ENCODE measurements at places on chromosomes 16 and 17.

- no peak for DNase-seq
Measured at GRCh38 chr16:85258166-85258565, 145.9 kb upstream of the CIBAR2 start.

DNA sequence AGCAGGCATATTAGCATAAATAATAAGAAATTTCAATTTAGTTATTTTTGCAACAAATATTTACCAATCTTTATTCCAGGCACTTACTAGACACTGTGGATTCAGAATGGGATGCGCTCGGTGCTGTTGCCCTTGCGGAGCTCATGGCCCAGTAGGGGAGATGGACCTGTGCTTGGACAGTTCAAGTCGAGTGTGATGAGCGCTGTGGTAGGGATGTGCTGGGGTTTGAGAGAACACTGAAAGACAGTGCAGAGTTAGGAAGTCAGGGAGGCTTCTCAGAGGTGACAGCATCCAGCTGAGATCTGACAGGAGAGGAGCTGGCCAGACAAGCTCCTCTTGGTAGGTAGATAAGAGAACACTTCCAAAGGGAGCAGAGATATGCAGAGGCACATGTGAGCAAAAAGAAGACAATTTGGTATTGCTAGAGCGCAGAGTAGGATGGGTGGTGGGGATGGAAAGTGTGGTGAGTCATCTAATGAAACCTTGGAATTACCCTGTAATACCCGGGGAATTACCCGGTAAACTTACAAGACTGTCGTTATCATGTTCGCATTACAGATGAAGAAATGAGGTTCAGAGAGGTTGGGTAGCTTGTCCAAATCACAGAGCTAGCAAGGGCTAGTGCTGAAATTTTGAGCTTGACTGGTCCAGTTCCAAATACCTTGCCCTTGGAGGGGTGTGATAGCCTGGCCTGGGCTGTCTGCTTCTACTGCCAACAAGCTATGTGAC, 298.1 kb upstream of the N4BP1 start:
- DNase-seq = no peak

DNA sequence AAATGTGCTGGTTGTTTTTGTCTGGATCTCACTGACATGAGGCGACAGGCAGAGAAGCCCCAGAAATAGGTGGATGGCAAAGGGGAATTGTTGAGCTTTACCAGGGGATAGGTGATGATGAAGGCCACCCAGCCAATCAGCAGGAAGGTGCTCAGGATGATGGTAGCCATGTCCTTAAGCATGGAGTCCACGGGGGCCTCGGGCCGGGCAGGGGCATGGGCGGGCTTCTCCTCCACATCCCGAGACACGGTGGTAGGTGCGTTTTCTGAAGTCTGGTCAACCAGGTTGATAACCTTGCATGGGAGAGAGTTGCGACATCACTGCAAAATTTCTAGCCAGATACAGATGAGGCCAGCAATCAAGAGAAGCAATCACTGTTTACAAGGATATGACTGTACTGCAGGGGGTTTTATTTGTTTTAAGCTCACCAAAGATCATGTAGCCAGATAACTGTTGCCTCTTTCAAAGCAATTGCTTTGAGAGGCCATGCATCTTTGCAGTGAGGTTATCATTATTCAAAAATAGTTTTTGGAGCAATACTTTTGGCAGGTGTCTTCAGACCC, 37.3 kb upstream of the ICAM2 start:
- DNase-seq = no peak

- no peak for DNase-seq
Measured at GRCh38 chr16:47519546-47519945, 58.4 kb downstream of the PHKB start.

- no peak for DNase-seq
Measured at GRCh38 chr17:72393553-72393952, 272.7 kb downstream of the SOX9 start.

GRCh38 chr16:20744922-20745440, 3.4 kb upstream of the THUMPD1 start:
- DNase-seq = no peak

- DNase-seq = no peak
Measured at GRCh38 chr17:50015146-50015545, 20.1 kb upstream of the DLX3 start.

DNA sequence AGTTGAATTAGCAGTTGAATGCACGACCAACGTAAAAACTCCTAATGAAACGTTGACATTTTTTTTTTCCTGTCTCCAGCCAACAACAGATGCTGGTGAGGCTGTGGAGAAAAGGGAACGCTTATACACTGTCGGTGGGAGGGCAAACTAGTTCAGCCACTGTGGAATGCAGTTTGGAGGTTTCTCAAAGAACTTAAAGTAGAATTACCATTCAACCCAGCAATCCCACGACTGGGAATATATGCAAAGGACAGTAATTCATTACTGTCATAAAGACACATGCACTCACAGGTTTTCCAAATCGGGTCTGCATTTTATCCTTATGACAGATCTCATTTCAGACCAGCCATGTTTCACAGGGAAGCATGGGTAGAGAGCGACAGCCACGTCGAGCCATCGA, 3.5 kb upstream of the WFDC1 start:
- no peak for DNase-seq

- DNase-seq = no peak
Measured at GRCh38 chr16:89593841-89594240, 18.3 kb downstream of the CPNE7 start.

GRCh38 chr16:87056083-87056482, 261.1 kb downstream of the C16orf95 start:
- no peak for DNase-seq
